NCI-H1092 treated with DMSO at 0.1 percent for 48 hours (cell line): ENCODE measurements at places on chromosomes 5 and 9.

DNA sequence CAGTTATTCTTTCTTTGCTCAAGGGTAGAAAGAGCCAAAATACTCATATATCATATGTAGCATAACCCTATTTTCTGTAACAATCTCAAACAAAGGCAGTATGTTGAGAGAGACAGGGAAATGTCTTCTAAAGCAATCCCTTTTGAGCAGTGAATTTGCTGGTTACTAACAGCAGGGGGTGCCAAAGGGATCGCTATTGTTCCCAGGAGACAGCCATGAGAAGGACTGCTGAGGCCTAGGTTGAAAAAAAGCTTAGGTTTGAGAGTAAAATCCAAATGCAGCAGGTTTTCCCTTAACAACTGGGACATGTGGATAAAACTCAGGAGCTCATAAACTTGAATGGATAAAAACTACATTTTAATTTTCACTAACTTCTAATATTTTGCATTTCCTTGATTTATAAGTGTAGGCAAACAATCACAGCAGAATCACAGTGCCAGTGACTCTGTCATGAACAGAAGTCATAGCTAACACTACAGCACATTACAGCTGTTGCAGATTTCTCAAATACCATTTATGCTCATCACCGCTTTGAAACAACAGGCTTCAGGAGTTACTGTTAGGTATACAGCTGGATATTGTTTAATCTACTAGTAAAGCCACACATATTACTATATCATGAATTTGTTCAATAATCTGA is 148.4 kb downstream of the MAPKAP1 start:
- peak; percentile 78 for DNase-seq

GRCh38 chr5:91277093-91277626 is 106.0 kb downstream of the ARRDC3 start:
- no peak for DNase-seq

DNA sequence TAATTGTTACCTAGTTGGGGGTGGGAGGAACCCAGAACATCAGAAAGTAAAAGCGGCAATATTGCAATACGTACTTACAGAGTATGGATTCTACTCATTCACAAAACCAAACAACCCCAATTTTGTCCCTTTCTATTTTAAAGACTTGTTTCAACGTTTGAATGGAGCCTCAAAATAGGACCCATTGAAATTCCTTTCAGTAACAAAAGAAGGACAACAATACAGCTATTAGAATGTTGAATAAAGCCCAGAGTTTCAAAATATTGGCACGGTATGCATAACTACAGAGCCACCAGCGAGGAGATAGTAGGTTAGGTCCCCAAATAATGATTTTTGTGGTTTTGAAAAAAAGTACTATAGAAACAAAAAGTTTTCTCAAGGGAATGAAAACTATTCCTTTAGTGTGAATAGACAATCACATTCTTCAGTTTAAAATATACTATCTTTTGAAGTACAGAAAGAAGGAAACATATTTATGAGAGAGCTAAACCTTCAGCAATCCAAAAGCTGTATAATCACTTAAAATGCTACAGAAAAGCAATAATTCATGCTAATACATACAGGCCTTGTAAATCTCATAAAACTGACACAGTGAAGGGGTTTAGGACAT is 235.5 kb downstream of the RFX3 start:
- no peak for DNase-seq

GRCh38 chr9:125176636-125177035 is 13.0 kb downstream of the PPP6C start:
- no peak for DNase-seq

DNA sequence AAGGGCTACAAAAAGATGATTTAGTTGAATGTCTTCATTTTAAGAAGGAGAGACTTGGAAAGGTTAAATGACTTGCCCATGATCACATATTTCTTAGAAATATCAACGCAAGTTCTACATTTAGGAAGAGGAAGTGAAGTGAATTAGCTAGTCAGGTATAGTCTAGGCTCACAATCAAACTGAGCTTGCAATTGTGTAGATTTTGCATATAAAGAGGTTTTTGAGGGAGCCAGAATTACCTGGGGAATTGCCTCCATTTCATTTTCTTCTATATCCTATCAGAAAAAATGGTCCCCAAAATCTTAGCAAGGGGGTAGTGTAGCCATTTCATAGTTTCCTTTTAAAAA is 71.3 kb downstream of the MFAP3 start:
- no peak for DNase-seq

- no peak for DNase-seq
Observed at GRCh38 chr9:12695474-12695873, 2.3 kb downstream of the TYRP1 start.

DNA sequence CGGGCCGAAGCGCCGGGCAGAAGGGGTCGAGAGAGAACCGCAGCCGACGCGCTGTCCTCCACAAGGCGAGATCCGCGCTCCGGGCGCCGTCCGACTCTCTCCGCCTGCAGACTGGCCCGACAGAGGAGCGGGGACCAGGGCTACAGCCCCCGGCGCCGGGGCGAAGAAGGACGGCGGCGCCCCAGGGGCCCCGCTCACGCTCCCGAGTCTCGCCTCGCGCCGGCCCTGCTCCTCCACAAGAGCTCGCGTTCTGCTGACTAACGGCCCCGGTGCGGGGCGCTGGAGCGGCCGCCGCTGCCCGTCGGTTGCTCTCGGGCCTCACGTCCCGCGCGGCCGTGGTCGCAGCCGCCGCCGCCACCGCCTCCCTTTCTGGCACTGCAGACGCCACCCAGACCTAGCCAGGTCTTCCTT is 338 bp downstream of the ABHD17B start:
- DNase-seq = peak; percentile 74

DNA sequence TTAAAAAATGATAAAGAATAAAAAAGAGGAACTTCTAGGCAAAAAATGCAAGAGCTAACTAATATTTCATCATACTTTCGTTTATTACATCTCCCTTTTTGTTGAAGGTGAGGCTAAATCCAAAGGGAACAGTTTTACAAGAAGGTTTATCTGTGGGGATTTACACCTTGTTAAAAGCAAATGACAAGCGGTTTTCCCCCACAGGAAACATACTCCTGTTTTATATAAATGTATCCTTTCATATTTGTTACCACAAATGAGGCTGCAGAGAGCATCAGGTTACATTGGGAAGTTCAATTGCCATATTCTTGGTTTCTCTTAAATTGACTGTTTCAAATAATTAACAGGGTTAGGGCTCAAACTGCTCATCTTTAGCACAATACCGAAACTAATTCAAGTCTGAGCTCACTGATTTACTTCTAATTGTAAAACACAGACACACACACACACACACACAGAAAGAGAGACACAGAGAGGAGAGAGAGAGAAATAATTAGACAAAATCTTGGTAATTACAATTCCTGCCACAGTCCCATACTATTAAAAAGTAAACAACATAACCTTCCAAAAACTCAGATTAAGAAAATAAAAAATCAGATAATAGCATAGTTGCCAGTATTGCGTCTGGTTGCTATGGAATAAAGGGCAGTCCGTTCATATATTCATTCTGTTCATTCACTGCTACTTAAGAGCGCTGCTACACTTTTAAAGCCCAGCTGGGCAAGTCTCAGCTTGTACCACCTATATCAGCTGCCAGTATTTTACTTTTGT is 17.1 kb downstream of the RFX3 start:
- peak; percentile 85 for DNase-seq

DNA sequence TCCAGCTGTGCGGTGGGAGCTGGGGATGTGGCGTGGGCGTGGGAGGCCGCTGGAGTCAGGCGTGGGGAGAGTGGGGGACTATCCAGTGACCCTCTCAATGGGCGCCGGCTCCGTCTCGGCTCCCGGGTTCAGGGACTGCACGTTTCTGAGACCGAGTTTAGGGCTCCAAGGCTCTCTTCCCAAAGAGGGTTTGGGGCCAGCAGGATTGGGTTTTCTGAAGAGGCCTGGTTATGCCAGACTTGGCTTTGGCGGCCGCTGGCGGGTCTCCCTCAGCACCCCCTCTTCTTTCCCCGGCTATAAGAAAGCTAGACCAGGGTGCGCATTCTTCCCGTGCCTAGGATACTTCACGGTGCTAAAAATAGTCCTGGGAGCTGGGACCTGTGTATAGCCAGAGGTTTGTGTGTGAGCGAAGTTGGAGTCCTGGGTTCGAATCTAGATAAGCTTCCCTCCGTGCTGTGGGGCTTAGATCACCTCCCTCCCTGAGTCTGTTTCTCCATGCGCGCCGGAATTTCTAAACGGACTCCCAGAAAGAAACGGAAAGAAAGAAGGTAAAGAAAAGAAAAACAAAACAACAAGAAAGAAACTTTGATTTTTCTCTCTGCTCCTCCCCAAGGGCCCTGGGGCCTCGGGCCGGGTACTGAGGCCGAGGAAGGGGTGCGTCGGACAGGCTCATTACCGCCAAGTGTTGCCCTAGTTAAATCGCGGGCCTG is 5.0 kb downstream of the HAND1 start:
- no peak for DNase-seq

DNA sequence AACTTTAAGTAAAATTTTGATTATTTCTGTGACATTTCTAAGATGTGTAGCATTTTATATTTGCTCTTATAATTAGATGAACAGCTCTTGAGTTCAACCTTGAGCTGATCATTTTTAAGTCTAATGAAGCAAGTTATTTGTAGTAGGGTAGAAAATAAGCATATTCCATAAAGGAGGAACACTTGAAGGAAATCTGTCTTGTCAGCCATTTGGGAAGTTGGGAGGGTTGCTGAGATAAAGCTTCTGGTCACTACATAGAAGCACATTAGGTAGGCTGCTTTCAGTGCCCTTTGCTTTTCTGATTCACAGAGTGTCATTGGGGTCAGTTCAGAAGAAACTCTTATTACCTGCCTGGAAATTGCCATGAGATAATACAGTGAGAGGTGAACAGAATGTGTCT is 44.1 kb downstream of the SEC24A start:
- DNase-seq = no peak

DNA sequence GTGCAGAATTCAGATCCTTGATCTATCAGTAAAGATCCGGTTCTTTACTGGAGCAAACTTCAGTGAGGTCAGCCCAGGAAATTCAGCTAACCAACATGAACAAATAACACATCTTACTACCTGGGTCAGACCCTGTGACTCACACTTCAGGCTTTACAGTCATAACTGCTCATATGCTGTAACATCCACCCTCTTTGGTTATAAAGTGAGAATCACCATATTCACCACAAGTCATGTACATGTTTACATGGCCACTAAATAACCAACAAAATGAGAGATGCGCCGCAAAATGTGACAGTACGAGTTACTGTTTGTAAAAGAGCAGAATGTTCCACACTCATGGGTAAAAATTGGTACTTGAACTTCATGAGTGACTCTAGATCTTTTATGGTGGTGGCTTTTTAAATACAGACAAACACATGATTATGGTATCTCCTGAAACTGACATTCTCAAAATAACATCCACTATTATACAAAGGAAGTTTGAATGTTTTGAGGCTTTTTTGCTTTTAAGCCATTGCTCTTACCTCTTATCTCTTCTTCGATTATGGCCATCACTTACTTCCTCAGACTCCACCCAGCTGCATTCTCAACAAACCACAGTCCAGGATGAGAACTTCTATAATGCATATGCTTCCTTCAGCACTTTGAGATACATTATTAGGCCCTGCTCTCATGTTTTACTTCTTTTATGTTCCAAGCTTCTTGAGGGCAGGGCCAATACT is 516.6 kb downstream of the RAB3C start:
- no peak for DNase-seq

GRCh38 chr5:6480133-6481051 is 31.7 kb downstream of the UBE2QL1 start:
- DNase-seq = no peak

- no peak for DNase-seq
Observed at GRCh38 chr9:109286981-109287380, 33.9 kb downstream of the EPB41L4B start.

- no peak for DNase-seq
Observed at GRCh38 chr9:35464141-35465025, 25.5 kb upstream of the RUSC2 start.

GRCh38 chr5:35899800-35900199 is 38.6 kb downstream of the CAPSL start:
- DNase-seq = no peak

DNA sequence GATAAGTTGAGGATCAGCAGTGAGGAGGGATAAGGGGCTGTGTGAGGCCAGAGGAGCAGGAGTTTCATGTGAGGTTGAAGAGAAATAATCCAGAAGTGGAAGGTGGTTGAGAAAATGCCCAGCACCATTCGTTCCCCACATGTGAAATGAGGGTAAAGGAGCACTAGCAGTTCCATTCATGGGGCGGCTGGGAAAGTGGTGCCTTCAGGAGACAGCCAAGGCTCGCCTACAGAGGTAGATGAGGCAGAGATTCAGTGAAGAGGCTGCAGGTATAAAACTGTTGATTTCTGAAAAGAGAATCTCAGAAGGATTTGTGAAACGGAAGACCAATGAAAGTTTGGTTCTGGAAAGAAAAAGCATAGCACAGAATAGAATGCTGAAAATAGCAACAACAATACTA is 272.6 kb downstream of the MSX2 start:
- no peak for DNase-seq

- no peak for DNase-seq
Observed at GRCh38 chr5:7010591-7010990, 297.4 kb downstream of the TENT4A start.

DNA sequence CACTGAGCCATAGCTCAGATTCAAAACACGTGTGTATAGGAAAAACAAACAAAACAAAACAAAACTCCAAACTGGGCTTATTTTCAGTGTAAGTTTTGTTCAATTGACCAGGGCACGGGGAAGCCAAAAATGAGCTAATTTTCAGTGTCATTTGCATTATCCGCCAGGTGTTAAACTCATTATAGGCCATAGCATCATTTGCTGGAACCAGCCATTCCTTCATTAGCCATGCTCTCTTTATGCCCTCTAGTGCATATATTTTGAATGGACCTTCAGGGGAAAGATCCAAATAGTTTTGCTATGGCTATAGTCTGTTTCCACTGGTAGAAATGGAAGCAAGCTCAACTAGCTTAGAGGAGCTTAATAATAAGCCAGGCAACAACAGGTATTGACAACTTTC is 1205.2 kb upstream of the DMAC1 start:
- DNase-seq = peak; percentile 12

- no peak for DNase-seq
Observed at GRCh38 chr5:6543830-6544560, 88.8 kb downstream of the NSUN2 start.
